ENCODE measurements at places on chromosomes 6 and 20.

DNA sequence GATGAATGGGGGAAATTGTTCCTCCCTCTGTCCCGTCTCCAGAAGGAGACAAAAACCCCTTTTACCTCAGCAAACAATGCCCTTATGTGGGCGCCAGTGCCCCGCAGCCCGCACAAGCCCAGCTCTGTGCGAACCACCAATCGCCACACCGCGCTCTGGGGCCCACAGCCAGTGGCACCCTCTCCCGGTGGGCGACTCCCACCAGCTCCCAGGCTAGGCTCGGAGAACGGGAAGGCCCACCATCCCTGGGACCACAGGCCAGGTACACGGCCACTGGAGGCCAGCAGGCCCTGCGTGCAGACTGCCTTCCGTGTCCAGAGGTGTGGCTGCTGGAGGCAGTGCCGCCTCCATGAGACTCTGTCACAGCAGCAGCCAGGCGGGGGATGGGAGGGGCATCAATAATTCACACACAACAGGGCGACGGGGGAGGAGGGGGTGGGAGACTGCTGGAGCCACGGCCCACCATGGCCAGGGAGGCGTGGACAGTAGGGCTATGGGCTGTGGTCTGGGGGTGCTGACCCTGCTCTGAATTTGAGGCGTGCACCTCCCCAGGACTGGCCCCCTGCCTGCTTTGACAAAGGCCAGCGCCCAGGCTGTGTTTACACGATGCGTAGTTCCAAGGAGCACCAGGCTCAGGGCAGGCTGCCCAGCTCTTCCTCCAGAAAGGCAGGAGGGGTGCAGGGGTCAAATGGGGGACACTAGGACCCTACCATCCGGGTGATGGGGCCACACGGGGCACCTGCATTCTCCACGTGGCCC is 105.7 kb downstream of the ASXL1 start:
- no peak for DNase-seq

GRCh38 chr6:132476688-132477087 is 36.2 kb downstream of the STX7 start:
- DNase-seq = no peak

GRCh38 chr6:124368131-124368530 is 564.5 kb downstream of the NKAIN2 start:
- DNase-seq = no peak

DNA sequence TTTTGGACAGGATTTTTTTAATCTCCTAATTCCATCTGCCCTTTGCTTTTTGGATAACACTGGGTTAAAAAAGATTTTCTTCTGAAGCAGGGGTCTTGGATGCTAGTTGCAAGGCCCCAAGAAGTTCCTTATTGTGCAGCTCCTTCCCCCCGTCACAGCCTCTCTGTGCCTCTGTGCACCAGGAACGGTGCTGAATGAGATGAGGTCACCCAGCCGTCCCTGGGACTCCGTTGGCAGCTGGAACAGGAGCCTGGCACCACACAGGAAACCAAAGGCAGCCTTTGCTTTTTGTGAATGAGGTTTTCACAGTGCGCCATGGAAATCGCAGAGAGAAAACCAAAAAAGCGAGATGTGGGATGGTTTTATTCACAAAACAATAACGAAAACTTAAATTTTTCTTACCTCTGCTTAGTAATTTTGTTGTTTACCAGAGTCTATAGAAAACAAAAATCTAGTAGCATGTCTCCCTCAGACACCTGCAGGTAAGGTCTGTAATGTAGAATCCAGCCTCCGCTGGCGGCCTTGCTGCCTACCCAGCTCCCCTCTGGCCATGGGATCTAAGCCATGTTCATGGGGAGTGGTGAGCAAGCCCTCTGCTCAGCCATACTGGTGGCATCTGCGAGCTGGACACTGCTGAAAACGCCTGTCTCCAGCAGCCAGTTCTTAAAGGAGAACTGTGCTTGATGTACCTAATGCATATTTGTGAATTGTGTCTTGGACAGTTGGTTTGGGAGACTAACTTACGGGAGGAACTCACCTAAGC is 40.4 kb upstream of the SYNJ2 start:
- DNase-seq = no peak

GRCh38 chr6:57205550-57206328 is 16.4 kb downstream of the RAB23 start:
- DNase-seq = no peak

GRCh38 chr6:71072508-71072907 is 115.6 kb upstream of the B3GAT2 start:
- DNase-seq = no peak

GRCh38 chr6:4936681-4937041 is 67.2 kb downstream of the RPP40 start:
- DNase-seq = no peak

DNA sequence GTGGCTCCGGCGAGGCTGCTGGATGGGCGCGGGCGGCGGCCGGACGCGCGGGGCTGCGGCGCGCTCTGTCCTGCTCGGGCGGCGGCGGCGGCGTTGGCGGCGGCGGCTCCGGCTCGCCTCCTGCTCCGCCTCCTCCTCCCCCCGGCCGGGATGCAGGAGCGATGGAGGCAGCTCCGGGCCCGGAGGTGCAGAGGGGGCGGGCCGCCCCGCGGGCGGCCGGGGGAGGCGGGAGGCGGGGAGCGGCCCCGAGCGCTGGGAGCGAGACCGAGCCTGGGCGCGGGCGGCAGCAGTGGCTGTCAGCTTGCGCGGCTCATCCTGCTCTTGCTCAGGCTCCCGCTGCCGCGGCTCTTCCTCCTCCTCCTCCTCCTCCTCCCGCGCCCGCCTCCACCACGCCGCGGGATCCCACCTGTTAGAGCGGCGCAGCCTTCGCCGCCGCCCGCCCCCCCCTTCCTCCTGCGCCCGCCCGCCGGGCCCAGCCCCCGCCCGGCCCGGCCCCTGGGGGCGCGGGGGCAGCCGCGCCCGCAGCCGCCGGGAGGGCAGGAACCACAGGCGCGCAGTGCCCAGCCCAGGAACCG is at the start of gene NOL4L:
NOL4L (minus strand) TSS at position 323 of the 575 bp plus-strand sequence. CDS start 443 bp downstream, outside the sequence.
- DNase-seq = peak; percentile 39

- DNase-seq = no peak
Measured at GRCh38 chr6:112330879-112331265, 16.3 kb upstream of the RFPL4B start.

- DNase-seq = no peak
Measured at GRCh38 chr6:31877651-31878161, 1.1 kb downstream of the SLC44A4 start.

DNA sequence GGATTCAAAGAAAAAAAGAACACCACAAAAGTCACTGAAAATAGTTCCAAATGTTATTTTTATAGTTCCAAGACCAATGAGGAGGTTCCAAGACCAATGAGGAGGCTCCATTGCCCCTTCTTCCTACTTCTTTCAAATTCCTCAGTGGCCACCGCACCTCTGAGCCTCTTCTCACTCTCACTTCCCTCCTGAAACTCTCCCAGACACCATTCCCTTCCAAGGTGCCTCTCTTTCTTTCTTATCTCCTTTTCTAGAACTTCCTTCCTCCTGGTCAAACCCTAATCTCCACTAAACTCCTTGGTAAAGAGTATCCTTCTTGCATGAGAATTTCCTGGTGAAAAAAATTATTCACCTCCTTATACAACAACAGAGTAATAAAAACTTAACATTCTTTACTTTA is 20.4 kb upstream of the MCUR1 start:
- DNase-seq = no peak

- no peak for DNase-seq
Measured at GRCh38 chr6:13484138-13484708, 3.2 kb downstream of the GFOD1 start.

GRCh38 chr6:137261761-137262160 is 42.6 kb upstream of the IFNGR1 start:
- DNase-seq = no peak

GRCh38 chr20:63085151-63085861 is 78.5 kb upstream of the BHLHE23 start:
- no peak for DNase-seq

All from activated CD4-positive, alpha-beta T cell treated with anti-CD3 and anti-CD28 coated beads, Interleukin-2, amount 50 U/mL, for 48 hours (primary cell).